ENCODE measurements at places on chromosomes 12 and 14. TPM values are rescaled to one million over a fixed set of nuclear protein-coding genes. Genes with fewer than 3 reads are reported as not detected.

DNA sequence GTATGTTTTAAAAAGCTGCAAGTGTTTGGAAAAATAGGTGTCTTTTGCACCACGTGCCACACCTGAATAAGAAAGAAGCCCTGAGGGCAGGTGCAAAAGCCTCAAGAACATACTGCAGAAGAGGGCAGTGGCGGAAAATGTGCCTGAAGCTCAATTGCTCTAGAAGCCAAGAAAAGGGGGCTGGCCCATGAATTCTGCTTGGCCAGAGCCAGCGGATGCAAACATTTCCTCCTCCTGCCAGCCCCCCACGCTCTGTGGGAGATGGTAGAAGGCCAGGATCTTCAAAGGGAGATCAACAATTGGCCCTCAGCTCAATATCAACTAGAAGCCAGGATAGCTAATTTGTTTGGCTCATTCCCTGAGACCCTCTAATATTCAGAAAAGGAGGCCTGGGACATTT lies 80.3 kb upstream of the TMEM132D start:
- no peak for DNase-seq

- no peak for DNase-seq
Observed at GRCh38 chr12:56256326-56256960, 1.7 kb downstream of the ANKRD52 start.

DNA sequence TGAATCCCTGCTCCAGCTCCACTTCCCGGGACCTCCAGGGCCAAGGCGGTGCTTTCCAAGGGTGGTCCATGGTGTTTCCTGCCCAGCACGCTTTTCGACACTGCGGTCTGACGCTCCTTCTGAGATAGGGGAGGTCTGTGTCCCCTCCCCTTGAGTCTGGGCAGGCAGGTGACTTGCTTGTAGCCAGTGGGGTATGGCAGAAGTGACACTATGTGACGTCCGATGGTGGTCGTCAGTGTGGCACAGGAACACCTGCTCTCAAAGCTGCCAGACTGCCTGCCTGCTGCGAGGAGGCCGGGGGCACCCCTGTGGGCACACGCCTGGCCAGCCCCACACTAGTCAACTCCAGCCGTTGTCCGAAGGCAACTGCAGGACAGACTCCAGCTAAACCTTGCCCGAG lies 16.0 kb upstream of the TRAF3 start:
- no peak for DNase-seq

DNA sequence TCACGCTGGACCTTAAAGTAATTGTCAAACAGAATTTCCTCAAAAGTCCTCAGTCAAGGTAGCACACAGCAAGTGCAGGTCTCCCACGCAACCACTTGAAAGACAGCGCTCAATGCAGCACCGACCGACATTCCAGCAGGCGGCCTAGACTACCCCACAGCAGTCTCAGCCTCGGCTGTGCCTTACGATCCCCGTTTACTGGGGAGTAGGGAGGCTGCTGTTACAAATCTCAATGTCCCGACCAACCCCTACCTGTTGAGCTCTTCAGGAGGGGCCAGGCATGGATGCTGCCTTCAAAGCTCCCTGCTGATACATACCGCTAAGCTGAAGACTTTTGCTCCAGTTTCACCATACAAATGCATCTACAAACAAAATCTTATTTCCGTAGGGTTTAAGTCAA lies 21.8 kb downstream of the VPS37B start:
- DNase-seq, result no peak

DNA sequence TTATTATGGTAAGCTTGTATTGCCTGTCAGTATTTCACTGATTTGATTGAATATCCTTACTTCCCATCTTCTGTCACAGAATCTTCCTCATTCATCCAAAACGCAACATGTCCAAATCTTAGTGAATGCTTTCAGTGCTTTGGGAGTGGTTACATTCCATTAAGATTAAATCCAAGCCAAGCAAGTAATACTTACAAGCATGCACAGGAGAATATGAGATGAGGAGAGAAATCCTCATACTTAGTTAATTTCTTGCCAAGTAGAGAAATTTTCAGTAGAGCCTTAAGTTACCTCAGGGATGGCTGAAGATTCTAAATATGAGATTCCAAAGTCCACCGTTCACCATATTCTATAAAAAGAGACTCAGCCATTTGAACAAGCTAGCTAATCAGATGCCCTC lies 316.0 kb downstream of the RAD51B start:
- no peak for DNase-seq

SLC10A1 gene
- not detected for polyA plus RNA-seq

GPR84 gene
- polyA plus RNA-seq, result 0.93 TPM

- DNase-seq, result no peak
Observed at GRCh38 chr12:108876550-108876949, 3.3 kb upstream of the DAO start.

- DNase-seq, result no peak
Observed at GRCh38 chr14:66231820-66232219, 254.4 kb upstream of the CCDC196 start.

DNA sequence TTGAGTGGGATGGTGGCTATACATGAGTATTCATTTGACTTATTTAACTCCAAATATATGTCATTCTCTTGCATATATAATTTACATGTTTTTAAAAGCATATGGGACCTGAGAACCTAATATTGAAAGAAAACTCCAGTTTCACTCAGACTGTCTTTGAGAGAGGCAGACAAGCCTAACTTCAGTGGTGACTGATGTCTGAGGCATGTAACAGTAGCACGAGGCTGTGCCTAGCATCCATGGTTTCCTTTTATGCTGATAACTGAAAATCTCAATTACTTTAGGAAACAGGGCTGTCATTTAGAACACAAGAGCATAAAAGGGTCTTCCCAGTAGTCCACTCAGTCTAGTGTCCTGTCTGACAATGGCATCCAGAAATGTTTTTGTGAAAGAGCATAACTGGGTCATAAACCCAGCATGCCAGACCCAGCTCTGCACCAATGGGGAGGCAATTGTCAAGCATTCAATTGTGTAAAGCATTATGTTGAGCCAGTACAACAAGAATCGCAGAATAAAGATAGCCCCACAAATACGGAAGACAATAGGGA lies 24.3 kb downstream of the MAPK1IP1L start:
- no peak for DNase-seq

- no peak for DNase-seq
Observed at GRCh38 chr14:92717571-92718042, 30.8 kb downstream of the LGMN start.

- DNase-seq, result peak; percentile 30
Observed at GRCh38 chr12:107891967-107892366, 117.5 kb downstream of the ASCL4 start.

GRCh38 chr14:53331247-53331646 lies 178.1 kb upstream of the DDHD1 start:
- no peak for DNase-seq

DNA sequence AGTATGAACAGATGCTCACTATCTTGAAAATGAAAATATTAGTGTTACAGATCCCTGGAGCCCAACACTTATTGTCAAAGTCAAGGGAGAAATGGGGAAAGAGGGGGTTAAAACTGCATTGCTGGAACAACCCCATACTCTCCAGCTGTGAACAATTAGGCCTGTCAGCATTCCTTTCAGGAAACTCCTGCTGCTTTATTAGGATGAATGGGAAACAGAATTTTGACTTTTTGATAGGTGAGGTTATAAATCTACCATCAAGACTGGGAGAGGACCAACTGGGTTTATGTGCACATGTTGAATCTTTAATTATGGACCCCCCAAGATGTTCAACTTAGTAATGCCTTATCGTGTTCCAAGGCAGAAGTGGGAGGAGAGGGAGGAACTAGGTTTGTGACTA lies 85.0 kb downstream of the TMTC1 start:
- DNase-seq, result no peak

- DNase-seq, result no peak
Observed at GRCh38 chr12:50637870-50638481, 125.9 kb upstream of the ATF1 start.

TAS2R9 gene
- not detected for polyA plus RNA-seq

- DNase-seq, result no peak
Observed at GRCh38 chr12:74953697-74954096, 255.9 kb downstream of the KCNC2 start.

CLEC9A gene
- polyA plus RNA-seq, result 0.10 TPM

ACVRL1 gene
- 27.6 TPM for polyA plus RNA-seq

ACOT6 gene
- polyA plus RNA-seq, result not detected

- DNase-seq, result no peak
Observed at GRCh38 chr14:22071006-22071405, 397.4 kb upstream of the OR4E1 start.

LRFN5 gene
- 1.7 TPM for polyA plus RNA-seq

GRCh38 chr12:117409286-117409685 lies 47.9 kb upstream of the NOS1 start:
- no peak for DNase-seq

LGR5 gene
- 6.1 TPM for polyA plus RNA-seq

IL22 gene
- not detected for polyA plus RNA-seq

DNA sequence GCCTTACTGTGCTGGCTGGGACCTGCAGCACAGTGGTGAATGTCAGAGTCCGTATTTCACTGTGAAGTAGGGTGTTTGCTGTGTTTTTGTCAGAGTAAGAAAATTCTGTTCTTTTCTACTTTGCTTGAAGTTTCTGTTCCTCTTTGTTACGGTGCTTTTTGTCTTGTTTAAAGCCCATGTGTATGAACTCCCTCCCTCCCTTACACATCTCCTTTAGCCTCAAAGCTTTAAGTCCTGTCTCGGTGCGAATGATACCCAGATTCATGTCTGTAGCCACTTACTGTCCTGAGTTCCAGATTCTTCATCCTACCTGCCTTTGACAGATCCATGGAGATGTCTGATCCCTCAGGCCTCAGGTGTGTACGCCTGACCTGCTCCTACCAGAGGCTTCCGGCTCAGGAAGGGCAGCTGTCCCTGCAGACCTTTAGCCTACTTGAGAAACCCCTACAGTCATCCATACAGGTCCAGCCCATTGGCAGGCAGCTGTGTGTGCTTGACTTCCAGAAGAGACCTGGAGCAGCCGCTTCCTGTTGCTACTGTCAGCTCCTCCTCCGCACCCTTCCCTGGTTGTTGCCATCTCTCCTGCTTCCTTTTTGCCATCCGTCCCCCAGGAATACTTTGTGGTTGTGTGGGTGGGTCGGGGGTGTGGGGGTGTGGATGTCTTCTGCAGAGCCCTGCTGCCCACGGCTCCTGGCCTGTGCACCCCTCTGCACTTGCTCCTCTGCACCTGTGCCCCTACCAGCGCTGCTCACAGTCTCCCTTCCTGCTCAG lies 72.9 kb downstream of the DDX51 start:
- DNase-seq, result peak; percentile 47

DNA sequence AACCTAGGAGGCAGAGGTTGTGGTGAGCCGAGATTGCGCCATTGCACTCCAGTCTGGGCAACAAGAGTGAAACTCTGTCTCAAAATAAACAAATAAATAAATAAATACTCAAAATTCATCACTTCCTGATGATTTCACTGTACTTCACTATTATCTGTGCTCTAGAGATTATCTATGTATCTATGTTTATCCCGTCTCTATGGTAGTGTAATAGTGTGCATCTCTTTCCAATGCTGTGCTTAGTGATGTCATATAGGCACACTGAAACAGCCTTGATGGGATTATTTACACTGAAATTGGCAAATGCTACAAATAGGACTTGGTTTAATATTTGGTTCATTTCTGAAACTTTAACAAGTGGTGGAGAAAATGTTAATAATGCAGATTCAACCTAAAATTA lies 6.5 kb downstream of the CAPS2 start:
- DNase-seq, result no peak

DNA sequence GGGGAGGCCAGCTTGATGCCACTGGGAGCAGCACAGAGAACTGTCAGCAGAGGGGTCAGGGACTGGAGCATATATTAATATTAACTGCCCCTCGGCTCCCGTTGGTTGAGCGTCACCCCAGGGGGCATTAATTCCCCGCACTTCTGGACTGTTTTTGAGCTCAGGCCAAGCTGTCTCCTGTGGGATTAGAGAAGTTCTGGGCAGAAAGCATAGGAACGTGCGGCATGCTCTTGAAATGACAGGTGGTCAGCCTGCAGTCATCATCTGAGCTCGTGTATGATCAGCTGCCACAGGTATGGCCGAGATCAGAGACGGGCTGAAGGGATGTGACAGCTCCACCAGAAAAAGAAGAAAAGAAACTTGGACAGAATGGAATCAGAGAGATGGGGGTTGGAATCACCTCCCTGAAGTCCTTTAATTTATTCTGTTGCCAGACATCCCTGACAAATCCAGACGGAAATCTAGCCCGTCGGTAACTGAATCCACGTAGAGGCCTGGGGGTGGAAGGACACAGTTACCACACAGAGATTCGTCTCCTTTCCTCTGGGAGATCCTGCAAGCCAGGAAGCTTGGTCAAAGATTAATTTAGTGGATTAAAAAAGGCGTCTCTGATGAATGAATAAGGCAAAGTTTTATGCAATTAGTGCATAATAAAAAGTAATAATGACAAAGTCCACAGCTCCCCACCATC lies 23.6 kb downstream of the NR1H4 start:
- DNase-seq, result no peak

- no peak for DNase-seq
Observed at GRCh38 chr12:16796168-16796567, 190.2 kb upstream of the LMO3 start.

DNA sequence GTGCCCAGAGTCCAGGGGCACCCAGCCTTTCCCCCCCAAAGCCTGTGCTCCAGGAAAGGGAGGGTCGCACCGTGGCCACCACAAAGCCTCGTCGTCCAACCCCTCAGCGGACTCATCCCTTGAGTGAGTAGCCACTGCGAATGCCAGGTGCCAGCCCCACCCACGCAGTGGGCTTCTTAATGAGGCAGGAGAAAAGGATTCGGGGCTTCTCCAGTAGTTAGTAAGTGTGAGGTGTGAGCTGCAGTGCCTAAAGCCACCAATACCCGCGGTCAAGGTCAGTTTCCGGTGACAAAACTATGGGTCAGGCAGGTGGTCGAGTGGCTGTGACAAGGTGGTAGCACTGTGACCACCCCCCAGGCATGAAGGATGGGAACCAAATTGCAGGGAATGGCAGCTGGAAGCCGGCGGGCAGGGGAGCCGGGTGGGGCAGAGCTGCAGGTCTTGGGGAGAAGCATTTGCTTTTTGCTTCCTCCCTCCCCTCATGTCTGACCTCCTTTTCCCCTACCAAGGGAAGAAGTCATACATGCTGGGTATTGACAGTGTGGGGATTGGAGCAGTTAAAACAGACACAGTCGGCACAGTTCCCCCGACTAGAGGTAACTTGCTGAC lies 8.0 kb downstream of the RAN start:
- DNase-seq, result no peak

DNA sequence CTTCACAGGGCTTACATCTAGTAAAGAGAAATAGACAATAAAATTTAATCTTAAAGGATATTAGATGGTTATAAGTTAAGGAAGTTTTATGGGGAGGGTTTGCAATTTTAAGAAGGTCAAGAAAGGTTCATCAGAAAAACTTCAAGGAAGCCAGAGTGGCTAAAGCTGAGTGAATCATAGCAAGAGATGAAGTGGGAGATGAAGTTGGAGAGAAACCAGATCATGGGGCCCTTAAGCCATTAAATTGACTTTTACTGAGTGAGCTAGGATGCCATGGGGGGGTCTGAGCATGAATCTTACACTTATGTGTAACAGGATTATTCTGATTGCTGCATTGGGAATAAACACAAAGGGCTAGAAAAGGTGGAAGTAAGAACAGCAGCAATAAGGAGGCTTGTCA lies 189.2 kb downstream of the LRIG3 start:
- no peak for DNase-seq

- no peak for DNase-seq
Observed at GRCh38 chr14:60381909-60382308, 104.0 kb downstream of the C14orf39 start.

All from adrenal gland (tissue), 19 donors.